ENCODE measurements at places on chromosomes 11 and 22.

DNA sequence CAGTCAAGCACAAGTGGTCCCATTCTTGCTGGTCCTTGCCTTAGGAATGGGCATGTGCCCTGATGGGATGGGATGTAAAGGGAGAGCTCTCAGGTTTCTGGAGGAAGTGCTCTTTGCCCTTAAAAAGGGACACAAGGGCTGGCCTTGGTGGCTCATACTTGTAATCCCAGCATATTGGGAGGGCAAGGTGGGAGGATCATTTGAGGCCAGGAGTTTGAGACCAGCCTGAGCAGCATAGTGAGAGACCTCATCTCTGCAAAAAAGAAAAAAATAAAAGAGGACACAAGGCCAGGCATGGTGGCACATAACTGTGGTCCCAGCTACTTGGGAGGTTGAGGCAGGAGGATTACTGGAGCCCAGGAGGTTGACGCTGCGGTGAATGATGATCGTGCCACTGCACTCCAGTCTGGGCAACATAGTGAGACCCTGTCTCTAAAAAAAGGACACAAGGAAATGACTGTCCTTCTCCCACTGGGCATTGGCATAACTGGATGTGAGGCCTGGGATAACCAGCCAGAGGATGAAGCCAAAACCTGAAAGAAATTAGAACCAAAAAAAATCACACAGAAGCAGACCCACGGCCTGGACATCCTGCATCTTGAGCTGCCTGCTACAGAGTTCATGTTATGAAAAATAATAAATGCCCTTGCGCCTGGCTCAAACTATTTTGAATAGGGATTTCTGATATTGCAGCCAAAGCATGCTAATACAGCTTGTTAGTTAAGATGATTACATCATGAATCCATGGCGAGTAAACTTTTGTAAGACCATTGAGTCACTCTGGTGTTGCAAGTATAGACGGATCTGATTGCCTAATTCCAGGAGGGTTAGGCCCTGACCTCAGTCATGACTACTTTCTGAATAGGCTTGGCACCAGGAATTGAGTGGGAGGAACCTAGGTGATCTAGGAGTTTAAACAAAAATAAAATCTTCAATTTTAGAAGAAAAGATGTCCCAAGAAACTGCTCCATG, 12.9 kb upstream of the CRKL start:
- no peak for DNase-seq
- H3K4me1 ChIP-seq: no peaks in the 10 kb centered on the region
- H3K4me3 ChIP-seq: no peak overlapping the region
- no peaks in the 10 kb centered on the region for H3K27me3 ChIP-seq
- no peak overlapping the region for H3K27ac ChIP-seq

DNA sequence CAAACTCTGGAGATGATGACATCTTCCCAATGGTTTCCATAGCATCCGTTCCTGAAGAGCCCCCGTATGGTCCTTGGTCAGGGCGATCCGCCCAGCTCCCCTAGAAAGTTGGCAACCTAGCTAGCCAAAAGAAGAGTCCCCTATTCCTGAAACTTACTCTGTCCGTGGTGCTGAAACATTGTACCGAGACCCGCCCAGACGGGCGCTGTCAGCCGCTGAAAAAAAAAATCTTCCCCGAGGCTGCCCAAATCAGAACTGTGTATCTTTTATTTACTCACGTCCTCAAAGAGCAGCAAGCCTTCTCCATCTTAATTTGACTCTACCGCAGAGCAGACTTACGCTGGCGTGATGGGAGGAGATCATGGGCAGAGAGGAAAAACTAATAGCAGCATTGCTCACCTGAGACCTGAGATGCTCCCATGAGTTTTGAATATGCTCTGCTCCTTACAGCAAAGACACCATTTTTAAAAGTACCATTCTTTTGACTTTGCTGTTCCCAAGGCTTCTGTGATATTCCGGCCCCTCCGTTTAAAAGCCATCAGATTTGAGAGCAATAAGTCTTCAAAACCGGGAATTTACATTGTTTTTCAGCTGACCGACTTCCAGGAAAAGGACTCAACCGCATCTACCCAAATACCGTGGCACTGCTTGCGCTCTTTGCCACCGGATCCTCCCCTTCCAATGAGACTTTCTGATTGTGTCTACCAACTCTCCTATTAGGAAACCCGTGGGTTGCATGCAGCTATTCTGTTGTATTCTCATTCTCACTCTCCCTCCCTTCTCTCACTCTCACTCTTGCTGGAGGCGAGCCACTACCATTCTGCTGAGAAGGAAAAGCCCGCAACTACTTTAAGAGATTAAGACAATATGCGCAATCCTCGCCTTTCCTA, at the start of gene SLC17A6:
Gene SLC17A6 (plus strand): TSS at position 786 of the 890 bp plus-strand sequence. CDS start 153 bp downstream, outside the sequence.
- no peak for DNase-seq
- H3K4me3 ChIP-seq: no peak within 1 kb of the TSS
- H3K4me1 ChIP-seq: peaks cover 9% of the 10 kb centered on the region
- H3K27me3 ChIP-seq: peaks cover 59% of the 10 kb centered on the region

DNA sequence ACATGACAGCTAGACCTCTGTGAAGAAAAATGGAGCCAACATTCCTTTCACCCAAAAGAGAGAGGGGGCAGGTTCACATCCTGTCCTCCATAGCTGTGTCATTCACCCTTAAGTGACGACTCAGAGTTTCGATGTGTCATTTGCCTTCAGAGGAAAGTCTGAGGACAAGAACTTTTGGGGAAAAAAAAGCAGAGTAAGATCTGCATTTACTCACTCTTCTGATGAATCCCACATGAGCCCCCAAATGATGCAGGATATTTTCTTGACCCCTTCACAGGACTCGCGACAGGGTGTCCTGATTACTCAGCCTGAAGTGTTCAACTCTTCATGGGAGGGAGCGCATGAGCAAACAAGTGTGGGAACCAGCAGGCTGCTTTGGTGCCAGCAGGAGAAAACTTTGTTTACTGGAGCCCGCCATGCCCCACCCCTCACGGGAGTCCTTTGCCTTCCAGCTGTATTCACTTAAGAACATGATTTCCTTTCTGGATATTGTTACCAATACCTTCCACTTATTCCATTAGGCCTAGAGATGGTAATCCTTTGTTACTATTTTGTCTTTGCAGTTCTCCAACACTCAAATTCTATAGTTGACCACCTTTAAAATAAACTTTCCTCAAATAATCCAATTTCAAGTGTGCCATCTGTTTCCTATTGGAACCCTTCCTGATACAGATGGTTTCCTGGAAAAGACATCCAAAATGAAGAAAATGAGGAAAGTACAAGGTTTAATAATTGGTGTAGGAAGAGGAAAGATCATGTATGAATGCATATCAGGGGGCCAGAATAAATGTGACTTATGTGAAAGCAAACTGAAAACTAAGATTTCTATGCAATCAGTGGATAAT, 729.8 kb downstream of the FAM181B start:
- no peaks in the 10 kb centered on the region for H3K4me1 ChIP-seq
- H3K36me3 ChIP-seq: no peaks in the 10 kb centered on the region
- no peak for DNase-seq
- no peak overlapping the region for H3K4me3 ChIP-seq
- no peak overlapping the region for H3K27ac ChIP-seq
- H3K27me3 ChIP-seq: no peaks in the 10 kb centered on the region

- no peaks in the 10 kb centered on the region for H3K36me3 ChIP-seq
- H3K4me1 ChIP-seq: no peaks in the 10 kb centered on the region
- no peak overlapping the region for H3K27ac ChIP-seq
- no peak overlapping the region for H3K4me3 ChIP-seq
These were observed 44.8 kb upstream of the ANO3 start for GRCh38 chr11:26287067-26287518.

- no peak for DNase-seq
- peaks cover 6% of the 10 kb centered on the region for H3K27me3 ChIP-seq
- H3K4me3 ChIP-seq: no peak overlapping the region
- H3K36me3 ChIP-seq: no peaks in the 10 kb centered on the region
These were observed 14.5 kb upstream of the P4HA3 start for GRCh38 chr11:74325649-74326645.

GRCh38 chr11:82790723-82791484, 57.2 kb upstream of the FAM181B start:
- H3K4me3 ChIP-seq: no peak overlapping the region
- no peak for DNase-seq

- DNase-seq: no peak
- peaks cover 38% of the 10 kb centered on the region for H3K27me3 ChIP-seq
- H3K4me3 ChIP-seq: no peak overlapping the region
- H3K27ac ChIP-seq: no peak overlapping the region
- H3K36me3 ChIP-seq: no peaks in the 10 kb centered on the region
These were observed 2.0 kb downstream of the DAGLA start for GRCh38 chr11:61682093-61682732.

DNA sequence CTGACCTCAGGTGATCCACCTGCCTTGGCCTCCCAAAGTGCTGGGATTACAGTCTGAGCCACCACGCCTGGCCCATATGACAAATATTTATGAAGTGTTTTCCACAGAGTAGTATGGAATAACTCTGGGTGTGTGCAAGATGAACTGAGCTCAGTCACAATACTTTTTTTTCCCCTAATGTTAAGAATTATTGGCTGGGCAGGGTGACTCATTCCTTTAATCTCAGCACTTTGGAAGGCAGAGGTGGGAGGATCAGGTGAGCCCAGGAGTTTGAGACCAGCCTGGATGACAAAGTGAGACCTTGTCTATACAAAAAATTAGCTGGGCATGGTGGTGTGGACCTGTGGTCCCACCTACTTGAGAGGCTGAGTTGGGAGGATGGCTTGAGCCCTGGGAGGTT, 6.4 kb downstream of the PTPRJ start:
- DNase-seq: no peak
- peaks cover 52% of the 10 kb centered on the region for H3K4me1 ChIP-seq
- no peaks in the 10 kb centered on the region for H3K27me3 ChIP-seq
- H3K36me3 ChIP-seq: peaks cover 7% of the 10 kb centered on the region
- peak overlapping the region; percentile 70 for H3K27ac ChIP-seq
- H3K4me3 ChIP-seq: no peak overlapping the region

DNA sequence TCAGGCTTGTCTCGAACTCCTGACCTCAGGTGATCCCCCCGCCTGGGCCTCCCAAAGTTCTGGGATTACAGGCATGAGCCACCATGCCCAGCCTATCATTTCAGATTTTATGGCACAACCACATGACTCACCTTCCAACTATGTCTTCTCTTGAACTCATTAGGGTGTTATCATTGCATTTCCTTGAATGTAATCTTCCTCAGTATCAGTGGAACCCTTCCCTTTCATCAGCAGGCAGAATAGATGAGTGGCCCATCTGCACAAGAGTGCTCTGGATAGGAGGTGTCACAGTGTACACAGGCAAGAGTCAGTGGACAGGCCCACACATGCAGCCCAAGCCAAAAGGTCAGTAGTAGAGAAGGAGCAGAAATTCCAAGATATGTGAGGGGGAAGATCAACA, 29.1 kb upstream of the AQP11 start:
- H3K36me3 ChIP-seq: no peaks in the 10 kb centered on the region
- no peak for DNase-seq
- no peak overlapping the region for H3K27ac ChIP-seq
- peaks cover 14% of the 10 kb centered on the region for H3K27me3 ChIP-seq

DNA sequence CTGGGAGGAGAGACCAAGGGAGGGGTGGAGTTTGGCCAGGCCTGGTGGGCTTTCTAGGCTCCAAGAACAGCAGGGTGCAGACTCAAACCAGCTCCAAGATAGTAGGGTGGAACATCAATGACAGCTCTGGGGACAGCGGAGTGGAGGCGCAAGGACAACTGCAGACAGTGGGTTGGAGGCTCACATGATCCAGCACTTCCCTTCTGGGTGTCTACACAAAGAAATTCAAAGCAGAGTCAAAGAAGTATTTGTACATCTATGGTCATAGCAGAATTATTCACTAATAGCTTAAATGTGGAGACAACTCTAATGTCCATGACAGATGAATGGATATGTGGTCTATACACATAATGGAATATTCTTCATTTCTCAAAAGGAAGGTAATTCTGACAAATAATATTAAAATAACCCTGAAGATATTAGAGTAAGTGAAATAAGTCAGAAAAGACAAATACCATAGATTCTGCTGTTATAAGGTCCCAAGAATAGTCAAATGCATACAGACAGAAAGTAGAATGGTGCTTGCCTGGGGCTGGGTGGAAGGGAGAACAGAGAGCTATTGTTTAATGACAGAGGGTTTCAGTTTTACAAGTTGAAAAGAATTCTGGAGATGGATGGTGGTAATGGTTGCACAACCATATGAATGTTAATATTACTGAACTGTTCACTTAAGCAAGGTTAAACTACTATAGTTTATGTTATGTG, 5.5 kb upstream of the GAB4 start:
- no peak overlapping the region for H3K4me3 ChIP-seq
- H3K27ac ChIP-seq: no peak overlapping the region
- no peak for DNase-seq
- no peaks in the 10 kb centered on the region for H3K4me1 ChIP-seq
- H3K27me3 ChIP-seq: peaks cover 47% of the 10 kb centered on the region
- H3K36me3 ChIP-seq: peaks cover 2% of the 10 kb centered on the region

DNA sequence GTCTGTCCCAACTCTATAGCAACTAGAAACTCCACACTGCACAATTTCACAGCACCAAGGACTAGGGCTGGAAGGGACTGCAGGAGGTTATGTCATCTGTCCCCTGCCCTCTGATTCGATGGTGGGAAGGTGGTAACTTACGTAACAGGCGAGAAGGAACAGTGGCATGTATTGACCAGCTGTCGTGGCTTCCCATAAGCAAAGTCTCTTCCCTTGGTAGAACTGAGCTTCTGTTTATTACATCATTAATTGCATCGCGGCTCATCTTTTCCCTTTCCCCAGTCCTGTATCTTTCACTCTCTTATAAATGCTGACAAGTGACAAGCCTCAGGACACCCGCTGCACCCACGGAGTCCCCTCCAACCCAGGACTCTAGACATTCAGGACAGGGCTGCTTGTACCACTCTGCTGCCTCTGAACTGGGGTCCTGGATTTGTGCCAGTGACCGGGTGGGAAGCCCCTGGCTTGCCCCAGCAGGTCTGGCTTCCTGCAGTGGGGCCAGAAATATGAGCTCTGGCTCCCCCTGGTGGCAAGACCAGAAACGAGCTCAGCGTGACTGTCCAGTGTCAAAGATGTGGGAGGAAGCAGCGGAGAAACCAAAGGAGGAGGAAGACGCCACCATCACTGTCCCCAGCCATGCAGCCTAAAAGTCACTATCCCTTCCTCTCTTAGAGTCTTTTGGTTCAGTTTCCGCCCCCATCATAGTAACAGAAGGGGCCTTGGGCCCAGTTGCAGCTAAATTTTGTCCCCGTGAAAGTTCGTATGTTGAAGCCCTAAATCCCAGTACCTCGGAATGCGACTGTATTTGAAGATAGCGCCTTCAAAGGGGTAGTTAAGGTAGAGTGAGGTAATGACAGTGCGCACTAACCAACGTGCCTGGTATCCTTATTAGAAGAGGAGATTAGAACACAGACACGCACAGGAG, 84.5 kb downstream of the ISX start:
- no peak overlapping the region for H3K27ac ChIP-seq
- H3K4me3 ChIP-seq: no peak overlapping the region
- no peaks in the 10 kb centered on the region for H3K36me3 ChIP-seq
- DNase-seq: peak; percentile 46

DNA sequence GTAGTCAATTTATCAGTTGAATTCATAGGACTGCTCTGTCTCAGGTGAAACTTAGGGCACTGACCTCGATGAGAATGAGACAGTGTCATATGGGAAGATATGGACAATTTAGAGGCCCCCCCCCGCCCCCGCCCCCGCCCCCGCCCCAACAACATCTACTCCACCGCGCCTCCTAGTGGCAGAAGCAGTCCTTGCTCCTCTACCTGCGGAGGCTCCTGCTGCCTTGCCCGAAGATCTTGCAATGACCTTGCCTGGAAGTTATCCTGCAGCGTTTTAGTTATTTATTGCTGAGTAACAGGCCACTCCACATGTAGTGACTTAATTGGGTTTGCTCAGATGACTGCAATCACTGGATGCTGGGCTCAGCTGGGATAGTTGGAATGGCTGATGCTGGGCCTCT, 15.2 kb downstream of the SERPINH1 start:
- peaks cover 8% of the 10 kb centered on the region for H3K4me1 ChIP-seq
- H3K27me3 ChIP-seq: no peaks in the 10 kb centered on the region
- no peak overlapping the region for H3K27ac ChIP-seq
